HCT116 (cell line): ENCODE measurements at places on chromosomes 5 and 9.

- no peak for DNase-seq
Measured at GRCh38 chr9:95031711-95032461, 285.6 kb downstream of the FANCC start.

DNA sequence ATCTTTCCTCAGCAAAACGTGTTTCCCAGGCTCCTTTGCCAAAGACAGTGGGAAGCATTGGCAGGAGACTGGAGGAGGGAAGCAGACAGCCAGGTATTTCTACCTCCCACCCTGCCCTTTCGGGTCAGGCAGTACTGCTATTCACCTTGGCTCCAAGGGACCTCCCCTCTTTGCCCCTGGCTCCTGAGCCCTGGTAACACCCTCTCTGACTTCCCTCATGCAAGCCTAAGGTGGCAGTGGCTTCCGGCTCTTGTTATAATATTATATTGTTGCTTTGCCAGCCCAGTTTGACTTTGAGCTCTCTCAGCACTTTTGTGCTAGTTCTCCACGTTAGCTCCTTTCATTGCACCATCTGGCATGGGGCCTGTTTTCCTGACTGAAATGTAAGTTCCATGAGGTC, 81.6 kb upstream of the IFNK start:
- DNase-seq = no peak

DNA sequence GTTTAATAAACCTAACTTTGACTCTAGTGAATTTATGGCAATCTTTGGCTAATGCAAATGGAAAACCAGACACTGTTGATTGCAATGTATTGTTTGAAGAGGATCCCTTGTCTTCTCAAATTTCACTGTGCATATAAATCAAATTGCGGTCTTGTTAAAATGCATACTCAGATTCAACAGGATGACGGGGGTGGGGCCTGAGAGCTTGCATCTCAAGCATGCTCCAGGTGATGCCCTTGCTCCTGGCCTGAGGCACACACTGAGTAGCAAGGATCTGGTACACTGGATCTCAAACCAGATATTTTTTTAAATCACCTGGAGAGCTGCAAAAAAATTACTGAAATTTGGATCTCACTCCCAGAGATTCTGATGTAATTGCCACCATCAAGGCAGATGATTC, 463.7 kb downstream of the DNAH5 start:
- DNase-seq = no peak

DNA sequence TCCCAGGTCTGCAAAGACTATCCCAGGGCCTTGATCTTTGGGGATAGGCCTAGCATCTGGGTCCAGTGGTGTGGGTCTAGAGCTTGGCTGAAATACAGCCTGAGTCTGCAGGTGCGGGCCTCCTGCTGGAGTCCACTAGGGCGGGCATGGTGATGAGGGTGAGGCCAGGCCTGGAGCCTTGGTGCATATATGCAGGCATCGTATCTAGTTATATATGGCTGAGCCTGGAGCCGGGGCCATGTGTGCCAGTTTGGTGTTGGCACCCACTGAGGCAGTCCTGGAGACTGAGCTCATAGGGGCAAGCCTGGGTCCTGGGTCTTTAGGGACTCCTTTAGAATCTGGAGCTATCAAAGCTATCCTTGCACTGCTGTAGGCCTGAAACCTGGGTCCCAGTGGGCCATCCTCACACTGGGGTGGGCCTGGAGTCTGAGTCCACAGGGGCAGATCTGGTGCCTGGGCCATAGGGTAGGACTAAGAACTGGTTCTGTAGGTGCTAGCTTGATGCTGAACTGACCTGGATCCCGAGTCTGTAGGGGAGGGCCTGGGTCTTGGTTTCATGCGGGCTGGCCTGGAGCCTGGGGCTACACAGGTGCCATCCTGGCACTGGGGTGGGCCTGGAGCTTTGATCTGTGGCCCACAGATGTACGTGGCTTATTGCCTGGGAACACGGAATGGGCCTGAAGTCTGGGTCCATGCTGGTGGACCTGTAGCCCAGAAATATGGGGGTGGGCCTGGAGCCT, 346.5 kb upstream of the MEF2C start:
- DNase-seq = no peak

DNA sequence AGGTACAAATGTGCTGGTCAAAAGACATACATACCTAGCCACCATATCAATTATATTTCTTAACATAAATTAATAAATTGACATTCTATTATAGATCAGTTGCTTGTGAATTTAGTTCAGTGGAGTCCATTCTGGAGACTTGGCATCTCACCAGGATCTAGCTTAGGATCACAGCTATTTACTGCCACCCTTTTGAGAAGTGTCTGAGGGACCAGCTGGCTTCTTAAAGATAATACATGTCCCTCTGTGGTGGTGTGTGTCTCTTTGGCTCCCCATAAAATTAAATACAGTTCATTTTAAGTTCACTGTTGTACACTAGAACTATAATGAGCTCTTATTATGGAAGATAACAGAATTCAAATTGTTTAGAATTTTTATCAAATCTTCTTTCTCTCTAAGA, 290.7 kb downstream of the PRELID2 start:
- no peak for DNase-seq

- no peak for DNase-seq
Measured at GRCh38 chr5:95720094-95720786, 10.9 kb upstream of the RHOBTB3 start.
